ENCODE measurements at places on chromosomes 1 and 21.

GRCh38 chr1:205240569-205240968 is 12.8 kb downstream of the TMCC2 start:
- no peak for DNase-seq

GRCh38 chr1:49606082-49606481 is 417.7 kb downstream of the AGBL4 start:
- no peak for DNase-seq

GRCh38 chr1:235928197-235928596 is 61.5 kb upstream of the LYST start:
- DNase-seq, result no peak

DNA sequence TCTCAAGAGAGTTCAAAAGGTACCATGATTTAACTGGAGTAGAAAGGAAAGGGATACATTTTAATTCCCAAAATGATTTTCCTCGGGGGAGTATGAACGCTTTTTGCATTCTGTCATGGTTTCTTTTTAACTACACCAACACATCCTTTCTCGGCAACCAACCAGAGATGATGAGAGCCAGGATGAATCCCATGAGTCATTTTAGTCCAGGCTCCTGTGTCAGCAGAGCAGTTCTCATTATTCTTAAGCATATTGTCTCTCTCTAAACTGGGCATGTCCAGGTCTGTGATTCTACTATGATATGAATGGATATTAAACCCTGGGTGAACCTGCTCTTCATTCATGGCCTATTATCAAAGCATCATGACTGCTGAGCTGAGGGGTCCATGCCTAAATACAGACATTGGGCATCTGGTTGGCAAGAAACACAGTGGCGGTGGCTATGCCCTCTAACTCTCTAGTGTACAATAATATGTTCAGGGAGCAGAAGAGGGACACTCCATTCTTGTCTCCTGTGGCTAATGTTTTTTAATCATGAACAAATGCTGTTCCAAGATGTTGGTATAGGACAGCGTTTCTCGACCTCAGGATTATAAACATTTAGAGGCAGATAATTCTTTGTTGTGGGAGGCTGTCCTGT is 124.3 kb upstream of the ESRRG start:
- no peak for DNase-seq

DNA sequence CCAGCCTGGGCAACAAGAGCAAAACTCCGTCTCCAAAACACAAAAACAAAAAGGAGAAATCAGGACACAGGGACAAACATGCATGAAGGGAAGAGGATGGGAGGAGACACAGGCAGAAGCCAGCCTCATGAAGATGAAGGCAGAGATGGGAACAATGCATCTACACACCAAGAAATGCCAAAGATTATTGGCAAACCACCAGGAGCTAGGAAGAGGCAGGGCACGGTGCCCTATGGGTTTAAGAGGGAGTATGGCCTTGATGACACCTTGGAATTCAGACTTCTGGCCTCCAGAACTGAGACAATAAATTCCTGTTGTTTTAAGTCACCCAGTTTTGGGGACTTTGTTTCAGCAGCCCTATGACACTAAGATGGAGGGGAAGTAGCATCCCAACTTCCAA is 5.2 kb downstream of the TMPRSS3 start:
- no peak for DNase-seq

GRCh38 chr21:14824126-14824525 is 240.7 kb downstream of the NRIP1 start:
- no peak for DNase-seq

GRCh38 chr1:236951672-236952071 is 52.6 kb downstream of the MT1HL1 start:
- no peak for DNase-seq

- no peak for DNase-seq
Observed at GRCh38 chr1:33397994-33398393, 32.9 kb downstream of the PHC2 start.

DNA sequence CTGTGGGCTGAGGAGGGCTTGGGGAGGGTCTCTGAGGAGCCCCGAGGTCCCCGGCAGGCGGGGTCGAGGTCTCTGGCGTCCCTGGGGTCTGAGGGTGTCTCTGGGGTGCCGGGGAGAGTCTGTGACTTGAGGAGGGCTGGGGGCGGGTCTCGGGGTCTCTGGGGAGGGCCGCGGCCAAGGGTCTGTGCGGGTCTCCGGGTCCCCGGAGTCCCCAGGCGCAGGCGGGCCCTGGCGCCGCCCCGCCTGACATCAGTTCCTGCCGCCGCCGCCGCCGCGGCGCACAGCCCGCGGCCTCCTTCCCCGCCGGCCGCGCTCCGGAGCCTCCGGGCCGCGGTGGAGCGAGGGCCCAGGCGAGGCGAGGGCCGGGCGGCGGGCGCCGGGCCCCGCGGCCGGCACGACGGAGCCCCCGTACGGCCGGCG is at the start of gene PLEKHM2:
PLEKHM2 (plus strand) TSS at position 279 of the 420 bp plus-strand sequence. CDS start 239 bp downstream, outside the sequence.
- no peak for DNase-seq

- DNase-seq, result no peak
Observed at GRCh38 chr21:46431884-46432488, 26.7 kb upstream of the DIP2A start.

- no peak for DNase-seq
Observed at GRCh38 chr21:34885125-34885524, 164.0 kb downstream of the RUNX1 start.

- DNase-seq, result no peak
Observed at GRCh38 chr1:184191181-184191621, 139.7 kb downstream of the TSEN15 start.

- DNase-seq, result peak; percentile 98
Observed at GRCh38 chr1:30718091-30718635, 5.2 kb downstream of the MATN1 start.

DNA sequence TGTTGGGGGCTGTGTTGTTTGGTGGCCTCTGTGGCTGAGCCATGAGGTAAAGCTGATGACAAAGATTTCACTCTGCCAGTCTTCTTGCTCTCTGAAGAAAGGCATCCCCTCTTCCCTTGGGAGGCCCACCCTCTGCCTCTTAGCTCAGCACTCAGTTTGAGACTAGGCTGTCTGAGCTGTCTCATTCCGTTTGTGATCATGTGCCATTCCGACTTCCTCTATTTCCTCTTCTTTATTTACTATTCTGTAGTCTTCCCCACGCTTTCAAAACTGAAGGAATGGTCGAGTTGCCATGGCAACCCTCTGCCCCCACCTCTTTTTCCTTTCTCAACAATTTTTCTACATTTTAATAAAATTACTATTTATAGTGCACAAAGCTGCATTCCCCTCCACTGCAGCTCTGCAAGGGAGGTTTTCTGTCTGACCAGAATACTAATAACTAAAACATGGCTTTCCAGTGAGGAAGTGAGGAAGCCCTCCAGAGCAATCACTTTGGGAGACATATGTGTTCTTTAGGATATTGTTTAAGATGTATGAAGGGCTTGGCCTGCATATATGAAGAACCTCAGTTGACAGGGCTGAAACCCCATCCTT is 30.8 kb downstream of the KCNA3 start:
- no peak for DNase-seq

GRCh38 chr21:45644041-45644906 is 749 bp downstream of the PCBP3 start:
- no peak for DNase-seq

- no peak for DNase-seq
Observed at GRCh38 chr21:15586752-15587427, 142.9 kb upstream of the USP25 start.

DNA sequence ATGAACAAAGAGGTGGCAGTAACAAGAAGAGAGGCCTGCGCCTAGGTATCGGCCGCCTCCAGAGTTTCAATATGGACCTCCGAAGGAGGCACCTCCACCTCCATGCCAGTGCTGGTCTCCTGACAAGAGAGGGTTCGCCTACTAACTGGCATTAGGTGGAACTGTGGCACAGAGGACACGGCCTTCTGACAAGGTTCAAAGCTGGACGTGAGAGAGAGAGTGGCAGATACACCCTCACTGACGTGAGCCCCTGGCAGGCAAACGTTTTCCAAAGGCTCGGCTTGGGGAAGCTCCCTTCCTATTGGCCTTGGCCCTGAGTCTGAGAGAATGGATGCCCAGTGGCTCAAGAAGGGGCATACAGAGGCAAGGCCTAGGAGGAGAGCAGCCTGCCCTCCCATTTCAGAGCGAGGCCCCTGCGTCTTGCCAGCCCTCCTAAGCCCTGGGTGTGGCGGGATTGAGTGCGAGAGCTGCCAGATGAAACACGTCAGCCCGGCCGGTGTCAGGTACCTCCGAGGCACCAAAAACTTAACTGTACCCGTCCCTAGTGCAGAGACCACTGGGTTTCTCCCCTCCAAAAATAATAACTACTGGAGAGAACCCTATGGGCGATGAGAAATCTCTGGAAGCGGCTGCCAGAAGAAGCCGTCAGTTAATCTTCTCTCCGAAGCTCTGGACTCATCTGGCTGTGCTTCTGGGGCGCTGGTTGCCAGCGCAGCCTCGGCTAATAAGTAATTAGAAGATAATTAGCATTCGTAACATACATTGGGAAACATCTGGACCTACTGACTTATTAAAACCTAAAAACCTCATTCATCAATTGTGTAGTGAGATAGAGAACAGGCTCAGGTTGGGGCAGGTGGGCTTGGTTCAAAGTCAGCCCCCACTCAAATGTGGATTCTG is 283.6 kb downstream of the NPHP4 start:
- DNase-seq, result no peak

GRCh38 chr1:36088265-36088576 is 471 bp upstream of the ADPRS start:
- DNase-seq, result no peak
